ENCODE measurements at places on chromosomes 1 and 21.

DNA sequence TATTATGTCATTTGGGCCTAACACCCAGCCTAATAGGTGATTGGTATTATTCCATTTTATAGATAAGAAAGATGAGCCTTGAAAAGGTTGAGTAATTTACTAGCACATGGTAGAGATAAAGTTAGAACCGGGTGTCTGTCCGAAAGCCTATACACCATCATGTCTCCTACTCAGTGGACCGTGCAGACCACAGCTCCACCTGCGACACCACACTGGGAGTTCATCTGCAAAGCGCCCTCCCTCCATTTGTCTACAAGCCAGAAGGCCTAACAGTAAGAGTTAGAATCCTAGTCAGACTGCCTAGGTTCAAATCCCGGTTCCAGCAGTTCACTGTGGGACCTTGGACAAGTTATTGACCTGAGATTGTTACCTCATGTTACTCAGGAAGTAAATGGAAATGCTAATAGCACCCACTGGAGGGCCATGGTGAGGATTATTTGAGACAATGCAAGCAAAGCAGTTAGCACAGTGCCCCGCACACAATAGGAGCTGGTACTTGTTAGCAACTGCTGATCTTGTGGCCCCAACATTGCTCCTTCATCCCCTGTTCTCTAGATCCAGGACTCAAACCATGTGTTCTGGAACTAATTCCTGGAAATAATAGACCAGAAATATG lies 20.5 kb downstream of the ARMH1 start:
- no peak for DNase-seq

GRCh38 chr1:115041654-115042053 lies 12.0 kb downstream of the TSHB start:
- no peak for DNase-seq

DNA sequence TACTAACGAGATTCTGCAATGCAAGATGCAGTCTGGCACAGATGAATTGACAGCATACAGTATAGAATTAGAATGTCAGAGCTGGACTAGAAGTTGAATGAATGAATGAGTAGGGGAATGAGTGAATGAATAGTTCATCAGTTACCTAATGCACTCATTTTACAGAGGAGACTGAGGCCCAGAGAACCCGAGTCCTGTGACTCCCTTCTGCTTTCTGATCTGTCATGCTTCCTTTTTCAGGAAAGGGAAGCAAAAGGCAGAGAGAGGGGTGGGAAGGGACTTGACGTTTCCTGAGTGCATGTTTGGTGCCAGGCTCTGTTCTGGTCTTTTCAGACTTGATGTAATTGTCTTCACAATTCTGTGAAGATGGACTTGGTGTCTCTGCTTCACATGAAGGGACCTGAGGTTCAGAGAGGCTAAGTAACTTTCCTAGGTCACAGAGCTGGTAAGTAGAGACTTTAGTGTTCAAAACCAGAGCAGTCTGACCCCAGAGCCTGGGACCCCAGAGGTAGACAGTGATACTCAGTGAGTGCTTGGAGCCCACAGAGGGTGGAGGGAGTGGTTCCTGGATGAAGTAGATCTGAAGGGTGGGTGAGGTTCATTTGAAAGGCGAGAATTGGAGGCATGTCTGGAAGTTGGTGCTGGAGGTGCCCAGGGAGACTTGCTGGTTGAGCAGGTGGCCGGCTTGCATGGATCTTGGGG lies 8.0 kb upstream of the MEX3A start:
- DNase-seq: no peak

DNA sequence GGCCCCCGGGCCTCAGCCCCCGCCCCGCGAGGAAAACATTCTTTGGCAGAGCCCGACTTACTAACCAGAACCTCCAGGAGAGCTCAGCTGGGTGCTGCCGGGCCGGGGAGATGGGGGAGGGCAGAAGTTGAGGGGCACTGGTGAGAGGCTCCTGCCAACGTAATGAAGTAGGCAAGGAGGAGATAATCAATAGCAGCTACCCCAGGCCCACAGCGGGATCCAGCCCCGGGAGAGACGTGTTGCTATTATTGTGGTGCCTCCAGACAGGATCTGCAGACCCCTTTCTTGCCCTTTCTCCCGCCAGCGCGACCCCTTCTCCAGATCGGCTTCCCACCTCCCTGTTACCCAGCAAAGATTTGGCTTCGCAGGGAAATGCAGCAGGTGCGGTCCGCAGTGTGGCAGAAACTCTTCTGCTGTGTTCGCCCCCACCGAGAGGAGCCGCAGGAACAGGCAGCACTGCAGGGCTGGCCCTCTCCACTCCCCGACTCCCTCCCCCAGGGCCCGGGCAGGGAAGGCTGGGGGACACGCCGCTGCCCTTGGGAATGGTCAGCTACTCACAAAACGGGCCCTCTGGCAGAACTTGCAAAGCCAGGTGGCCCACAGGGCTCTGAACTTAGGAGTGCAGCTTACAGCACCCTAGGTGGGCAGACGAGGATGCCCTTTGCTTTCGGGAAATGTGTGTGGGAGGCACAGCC lies 1.5 kb upstream of the KCNA2 start:
- no peak for DNase-seq

GRCh38 chr1:9731051-9731537 lies 79.6 kb downstream of the PIK3CD start:
- DNase-seq: no peak

- no peak for DNase-seq
Measured at GRCh38 chr21:46594276-46594675, 10.6 kb downstream of the S100B start.

- no peak for DNase-seq
Measured at GRCh38 chr1:205943245-205943644, at the start of gene SLC26A9. TSS of gene SLC26A9 (minus strand) at chr1:205943456. CDS start at chr1:205935820, 7,636 bp downstream.

- DNase-seq: no peak
Measured at GRCh38 chr1:200306944-200307754, 102.7 kb downstream of the ZNF281 start.

GRCh38 chr21:44509539-44509938 lies 30.5 kb downstream of the KRTAP10-1 start:
- DNase-seq: no peak

Data from hypothalamus (tissue), 51 donors.